ENCODE measurements at places on chromosomes 16 and 17.

GRCh38 chr16:51152691-51153576 lies 1.9 kb upstream of the SALL1 start:
- peak; percentile 78 for DNase-seq

DNA sequence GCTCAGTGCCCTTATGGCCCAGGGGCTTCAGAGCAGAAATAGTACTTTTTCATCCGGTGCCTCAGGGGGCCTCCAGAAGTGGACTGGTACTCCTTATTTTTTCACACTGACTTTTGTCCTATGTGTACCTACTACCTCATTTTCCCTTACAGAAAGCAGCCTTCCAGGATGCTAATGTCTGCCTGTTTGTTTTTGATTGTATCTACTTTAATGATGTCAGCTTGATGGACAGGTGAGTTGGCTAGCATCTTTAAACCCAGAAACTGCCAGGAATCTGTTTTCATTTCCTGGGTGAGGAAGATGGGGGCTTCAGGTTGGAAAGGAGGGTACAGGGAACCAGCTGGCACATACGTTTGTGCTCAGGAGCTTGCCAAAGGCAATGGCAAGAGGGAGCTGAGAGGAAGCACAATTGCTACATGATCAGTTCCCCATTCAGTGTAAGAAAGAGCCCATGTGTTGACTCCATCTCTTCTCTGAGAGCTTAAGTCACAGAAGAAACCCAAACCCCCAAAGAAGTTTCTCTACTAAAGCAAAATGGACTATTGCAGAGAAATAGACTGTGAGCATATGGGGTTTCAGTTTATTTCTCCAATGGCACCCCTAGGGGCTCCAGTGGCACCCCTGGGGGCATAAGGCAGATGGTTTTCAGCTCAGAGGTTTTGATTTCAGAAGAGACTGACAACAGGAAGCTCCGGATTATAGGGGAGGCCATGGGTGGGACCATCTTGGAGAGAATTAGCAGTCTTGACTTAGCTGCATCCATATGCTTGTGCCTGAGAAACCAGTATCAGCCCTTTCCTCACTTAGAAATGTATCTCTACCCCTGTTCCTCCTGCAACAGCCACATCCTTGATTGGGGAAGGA lies 16.3 kb downstream of the LIG3 start:
- DNase-seq = no peak

- no peak for DNase-seq
Measured at GRCh38 chr17:67156269-67157199, 88.5 kb downstream of the HELZ start.

DNA sequence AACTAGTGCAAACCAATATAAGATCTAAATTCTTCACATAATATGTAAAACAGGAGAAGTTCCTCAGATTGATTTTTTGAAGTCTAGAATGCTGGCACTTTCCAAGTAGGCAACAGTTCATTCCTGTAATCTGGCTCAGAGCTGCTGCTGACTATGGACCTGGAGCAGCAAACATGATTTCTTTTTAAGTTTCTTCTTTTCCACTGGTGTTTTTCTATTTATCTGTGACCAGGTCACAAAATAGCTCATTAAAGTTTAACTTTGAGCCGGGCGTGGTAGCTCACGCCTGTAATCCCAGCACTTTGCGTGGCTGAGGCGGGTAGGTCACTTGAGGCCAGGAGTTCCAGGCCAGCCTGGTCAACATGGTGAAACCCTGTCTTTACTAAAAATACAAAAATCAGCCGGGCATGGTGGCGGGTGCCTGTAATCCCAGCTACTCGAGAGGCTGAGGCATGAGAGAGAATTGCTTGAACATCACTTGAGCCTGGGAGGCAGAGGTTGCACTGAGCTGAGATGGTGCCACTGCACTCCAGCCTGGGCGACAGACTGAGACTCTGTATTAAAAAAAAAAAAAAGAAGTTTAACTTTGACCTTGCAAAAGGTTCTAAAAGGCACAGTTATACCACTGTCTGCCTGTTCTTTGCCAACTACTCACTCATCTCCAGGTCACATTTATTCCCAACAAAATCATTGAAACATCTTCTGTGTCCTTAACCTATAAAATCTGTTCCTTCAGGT lies 29.4 kb upstream of the SLC13A2 start:
- no peak for DNase-seq

DNA sequence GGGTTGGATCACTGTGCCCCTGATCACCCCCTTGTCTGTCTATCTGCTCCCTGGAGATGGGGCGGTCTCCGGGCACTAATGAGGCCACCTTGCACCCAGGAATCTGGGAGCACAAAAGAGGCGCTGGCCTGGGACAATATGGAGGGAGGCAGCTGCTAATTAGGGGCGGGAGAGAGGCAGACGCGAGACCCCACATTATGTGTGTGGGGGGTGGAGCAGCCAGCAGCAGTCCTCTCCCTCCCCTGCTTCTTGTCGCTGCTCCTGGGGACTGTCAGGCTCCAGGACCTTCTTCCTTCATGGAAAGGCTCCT lies 324 bp upstream of the HCRT start:
- DNase-seq = peak; percentile 81

DNA sequence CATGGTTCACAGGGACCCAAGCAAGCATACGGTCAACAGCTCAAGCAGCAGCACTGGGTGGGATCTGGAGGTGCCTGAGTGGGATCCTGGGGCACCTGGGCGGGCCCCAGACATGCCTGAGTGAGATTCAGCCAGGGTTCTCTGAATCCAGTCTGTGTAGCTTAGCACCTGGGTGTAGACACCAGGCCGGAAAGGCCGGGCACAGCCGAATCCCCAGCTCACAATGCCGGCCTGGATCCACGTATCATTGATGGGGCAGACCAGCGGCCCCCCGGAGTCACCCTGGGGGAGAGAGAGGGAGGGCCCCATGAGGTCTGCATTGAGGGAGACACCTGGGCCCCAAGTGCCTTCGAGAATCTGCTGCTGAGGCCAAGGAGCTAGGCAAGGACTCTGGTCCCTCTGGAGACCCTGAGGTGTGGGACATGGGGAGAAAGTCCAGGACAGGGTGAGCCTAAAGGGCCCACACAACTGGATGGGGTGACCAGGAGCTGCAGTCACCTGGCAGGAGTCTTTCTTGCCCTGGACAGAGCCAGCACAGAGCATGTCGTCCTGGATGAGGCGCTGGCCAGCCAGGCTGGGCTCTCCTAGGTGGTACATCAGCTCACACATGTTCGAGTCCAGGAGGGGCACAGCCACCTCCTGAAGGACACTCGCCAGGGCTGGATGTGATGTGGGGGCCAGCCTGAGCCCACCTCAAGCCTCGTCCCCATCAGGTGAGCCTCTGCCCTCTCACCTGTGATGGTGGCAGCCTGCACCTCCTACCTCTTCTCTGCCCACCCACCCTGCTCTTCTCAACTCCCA lies 9.7 kb downstream of the ZG16B start:
- no peak for DNase-seq

GRCh38 chr17:52995881-52996280 lies 826.8 kb upstream of the KIF2B start:
- DNase-seq = no peak

GRCh38 chr17:9788601-9789000 lies 2.8 kb downstream of the DHRS7C start:
- DNase-seq = peak; percentile 4

GRCh38 chr16:21239646-21240045 lies 6.1 kb downstream of the ANKS4B start:
- no peak for DNase-seq

Measured in eye (tissue), 1 donor.